Thyroid gland (tissue), 4 donors: ENCODE measurements at places on chromosomes 1 and 21. TPM values are rescaled to one million over a fixed set of nuclear protein-coding genes. Genes with fewer than 3 reads are reported as not detected.

- H3K27me3 ChIP-seq, result no peaks in the 10 kb centered on the region
- H3K36me3 ChIP-seq, result no peaks in the 10 kb centered on the region
- no peak for DNase-seq
These were observed 38.4 kb upstream of the CASZ1 start for GRCh38 chr1:10834770-10835412.

Gene NUDT4B
- 19.3 TPM for total RNA-seq

GRCh38 chr1:42239041-42239440 is 74.5 kb upstream of the GUCA2A start:
- H3K36me3 ChIP-seq, result no peaks in the 10 kb centered on the region
- H3K27me3 ChIP-seq, result no peaks in the 10 kb centered on the region
- no peaks in the 10 kb centered on the region for H3K4me1 ChIP-seq
- no peak overlapping the region for H3K27ac ChIP-seq
- H3K4me3 ChIP-seq, result no peak overlapping the region
- DNase-seq, result no peak

Gene LIPI
- 1.9 TPM for total RNA-seq

DNA sequence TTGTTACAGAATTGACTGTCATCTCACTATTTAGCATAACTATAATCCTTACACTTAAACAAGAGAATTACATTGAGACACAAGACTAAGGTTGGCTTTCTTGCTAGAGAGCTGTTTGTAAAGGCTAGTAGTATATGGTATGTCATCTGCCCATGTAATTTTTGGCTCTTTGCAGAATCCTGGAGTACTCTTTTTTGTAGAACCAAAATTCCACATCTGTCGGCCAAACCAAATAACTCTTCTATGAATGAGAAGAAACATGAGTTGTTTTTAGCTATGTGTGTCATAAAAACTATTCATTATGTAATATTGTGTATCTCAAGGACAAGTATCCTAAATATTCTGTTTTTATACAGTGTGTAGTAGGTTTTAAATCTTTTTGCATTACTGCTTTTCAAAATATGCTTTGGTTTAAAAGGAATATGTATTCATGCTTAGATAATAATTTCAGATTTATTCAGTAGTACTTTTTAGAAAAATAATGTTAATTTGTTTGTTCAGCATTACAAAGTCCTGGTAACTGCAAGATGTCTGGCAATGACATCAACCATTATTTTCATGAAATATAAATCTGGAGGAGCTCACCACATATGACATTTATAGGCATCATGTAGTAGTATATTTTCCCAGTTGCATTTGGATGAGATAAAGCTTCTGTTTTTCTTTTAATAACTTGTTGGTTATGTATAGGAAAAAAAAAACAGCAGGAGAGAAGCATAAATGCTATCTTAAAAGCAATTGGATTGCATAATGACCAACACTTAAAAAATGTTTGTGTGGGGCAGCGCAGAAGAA is 159.8 kb downstream of the HS2ST1 start:
- H3K36me3 ChIP-seq, result no peaks in the 10 kb centered on the region
- DNase-seq, result no peak
- no peaks in the 10 kb centered on the region for H3K4me1 ChIP-seq
- H3K27me3 ChIP-seq, result no peaks in the 10 kb centered on the region
- H3K4me3 ChIP-seq, result no peak overlapping the region
